ENCODE measurements at places on chromosomes 2 and 18.

DNA sequence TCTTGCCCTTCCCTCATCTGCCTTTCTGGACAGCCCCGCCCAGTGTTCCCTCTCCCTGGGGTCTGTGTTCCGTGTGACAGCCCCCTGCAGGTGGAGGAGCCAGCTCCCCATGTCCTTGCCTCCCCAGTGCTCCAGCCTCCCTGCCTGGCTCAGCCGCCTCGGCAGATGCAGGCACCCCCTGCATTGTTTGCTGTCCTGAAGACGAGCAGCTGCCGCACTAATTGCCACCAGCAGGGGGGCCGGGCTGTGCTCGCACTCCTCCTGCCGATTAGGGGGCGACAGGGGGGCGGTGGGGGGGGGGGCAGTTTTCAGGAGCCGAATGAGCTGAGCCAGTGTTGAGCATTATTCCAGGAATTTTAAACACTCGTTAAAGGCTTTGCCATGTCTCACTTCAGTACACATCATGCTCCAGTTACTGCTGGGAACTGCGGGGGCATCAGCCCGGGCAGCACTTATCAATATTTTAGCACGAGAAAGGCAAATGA, 23.3 kb downstream of the SIX3 start:
- DNase-seq, result no peak

DNA sequence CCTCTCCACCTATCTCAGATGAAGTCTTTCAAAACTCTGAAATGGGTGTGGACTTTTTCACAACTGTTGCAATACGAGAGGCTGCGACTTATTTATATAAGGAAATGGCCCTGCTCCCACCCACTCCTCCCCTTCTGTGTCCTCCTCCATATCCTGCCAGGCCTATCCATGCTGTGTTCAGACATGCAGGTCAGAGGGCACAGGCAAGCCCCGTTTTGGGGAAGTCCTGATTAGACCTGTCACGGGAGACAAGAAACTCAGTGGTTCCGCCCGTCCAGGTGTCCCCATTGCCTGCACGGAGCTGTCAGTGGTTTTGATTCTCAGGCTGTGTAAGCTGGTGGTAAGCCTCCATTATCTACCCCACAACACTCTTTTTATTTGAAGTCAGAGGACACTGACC, 99.6 kb upstream of the MGAT5 start:
- DNase-seq, result no peak

DNA sequence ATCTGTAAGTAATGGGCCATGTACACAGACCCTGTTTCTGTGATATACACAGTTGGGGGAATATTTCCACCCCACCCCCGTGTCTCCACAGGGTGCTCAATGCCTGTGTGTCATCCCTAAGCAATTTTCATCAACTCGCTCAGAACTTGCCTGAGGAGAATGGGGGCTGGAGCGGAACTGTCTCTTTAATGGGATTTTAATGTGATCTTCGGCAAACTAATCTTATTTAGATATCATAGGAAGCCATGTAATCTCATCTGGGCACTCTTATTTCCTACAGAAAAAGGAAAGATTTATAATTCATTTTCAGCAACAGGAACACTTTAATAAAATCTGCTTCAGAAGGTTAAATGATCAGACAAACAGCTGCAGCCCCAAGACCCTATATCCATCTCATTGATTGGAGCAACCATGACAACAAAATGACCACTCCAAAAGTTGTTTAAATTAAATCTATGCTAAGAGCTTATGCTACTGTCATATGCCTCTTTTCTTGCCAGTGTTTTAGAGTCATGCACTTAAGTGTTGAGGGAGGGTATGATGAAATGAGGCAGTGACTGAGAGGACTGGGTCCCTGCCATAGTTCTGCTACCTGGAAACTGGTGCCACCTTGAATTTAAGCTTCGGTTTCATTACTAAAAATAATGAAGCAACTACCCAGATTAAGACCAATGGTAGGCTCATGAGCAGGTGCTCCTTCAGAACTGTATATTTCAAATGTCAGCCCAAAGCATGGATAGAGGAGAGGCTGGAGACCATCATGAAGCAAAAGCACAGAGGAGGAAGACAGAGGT, 183.1 kb upstream of the DDX18 start:
- DNase-seq, result no peak

- DNase-seq, result no peak
Observed at GRCh38 chr18:6963452-6964097, 154.0 kb downstream of the LAMA1 start.

- DNase-seq, result no peak
Observed at GRCh38 chr2:140509765-140510164, 1621.1 kb downstream of the LRP1B start.

DNA sequence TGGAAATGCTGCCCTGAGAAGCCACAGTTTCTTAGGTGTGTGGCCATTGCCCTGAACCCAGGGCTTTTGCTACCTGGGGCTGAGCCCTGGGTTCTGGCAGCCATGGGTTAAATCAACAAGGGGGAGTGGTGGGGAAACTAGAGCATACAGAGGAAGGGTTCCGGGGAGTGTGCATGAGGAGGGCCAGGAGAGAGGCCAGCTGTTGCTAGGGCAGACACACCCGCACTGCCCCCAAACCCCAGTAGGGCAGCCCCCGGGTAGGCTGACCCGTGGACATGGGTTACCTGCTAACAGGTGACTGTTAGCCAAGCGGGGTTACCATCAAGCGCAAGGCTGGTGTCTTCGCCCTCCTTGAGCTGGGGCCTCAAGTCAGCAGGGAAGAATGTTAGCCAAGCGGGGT, 14.8 kb upstream of the ARHGEF4 start:
- DNase-seq, result no peak

- DNase-seq, result no peak
Observed at GRCh38 chr2:165450156-165450555, 19.3 kb upstream of the CSRNP3 start.

DNA sequence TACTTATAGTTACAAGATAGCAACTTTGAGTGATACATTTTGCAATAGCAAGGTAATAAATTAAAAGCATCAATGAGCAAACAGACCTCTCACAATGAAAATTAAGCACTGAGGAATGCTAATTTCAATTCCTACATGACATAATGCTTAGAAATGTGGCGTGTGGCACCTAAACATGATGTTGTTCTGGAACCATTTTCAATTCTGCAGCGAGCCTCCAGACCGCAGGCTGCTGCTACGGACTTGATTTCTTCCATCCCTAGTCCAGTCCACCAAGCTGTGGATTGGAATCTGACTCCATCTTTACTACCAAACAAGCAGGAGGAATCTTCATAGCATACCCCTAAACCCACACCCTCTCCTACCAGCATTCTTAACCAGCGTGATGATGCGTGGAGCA, 58.7 kb upstream of the ZNF397 start:
- no peak for DNase-seq

- no peak for DNase-seq
Observed at GRCh38 chr2:133642791-133643191, 74.5 kb upstream of the NCKAP5 start.

- no peak for DNase-seq
Observed at GRCh38 chr18:74975001-74975400, 233.9 kb downstream of the PTGR3 start.

DNA sequence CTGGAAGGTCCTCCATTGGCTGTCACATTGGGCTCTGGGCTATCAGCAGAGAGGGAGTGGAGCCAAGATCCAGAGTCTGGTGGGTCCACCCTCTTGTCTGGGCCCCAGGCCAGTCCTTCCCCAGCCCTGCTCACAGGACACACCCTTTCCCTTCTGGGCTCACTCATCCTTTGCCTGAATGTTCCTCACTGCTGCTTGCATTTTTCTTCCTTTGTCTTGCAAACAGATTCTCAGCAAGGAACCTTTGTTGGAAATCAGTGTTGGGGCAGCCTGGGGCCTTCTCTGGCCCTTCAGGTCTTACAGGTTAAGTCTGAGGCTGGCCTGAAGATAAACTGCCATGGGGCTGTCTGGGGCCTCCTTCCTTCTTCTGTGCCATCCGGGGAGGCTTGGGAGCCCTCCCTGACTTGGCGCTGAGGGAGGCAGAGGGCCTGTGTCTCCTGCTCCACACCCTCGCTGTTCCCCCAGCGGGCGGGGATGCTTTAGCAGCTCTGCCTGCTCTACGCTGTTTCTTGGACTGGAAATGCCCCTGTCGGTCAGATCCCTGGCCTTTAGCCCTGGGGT, 11.5 kb upstream of the CELF4 start:
- no peak for DNase-seq

- no peak for DNase-seq
Observed at GRCh38 chr18:78737006-78737915, 242.4 kb upstream of the SALL3 start.

DNA sequence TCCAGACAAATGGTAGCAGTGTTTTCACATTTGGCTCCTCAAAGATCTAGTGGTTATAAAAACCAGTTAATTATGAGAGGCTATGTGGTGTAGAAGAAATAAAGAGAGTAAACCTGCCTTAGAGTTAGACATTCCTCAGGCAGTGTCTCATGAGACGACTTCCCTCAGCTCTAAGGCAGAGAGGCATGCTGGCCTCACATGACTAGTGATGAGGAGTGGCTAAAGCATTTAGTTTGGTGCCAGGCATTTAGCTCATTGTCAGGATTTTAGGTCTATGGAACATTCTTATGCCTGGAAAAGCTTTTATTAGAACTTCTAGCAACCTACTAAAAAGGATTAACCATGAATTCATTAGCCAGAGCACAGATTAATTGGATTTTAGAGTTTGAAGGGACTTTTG, 90.3 kb downstream of the RPRM start:
- no peak for DNase-seq

DNA sequence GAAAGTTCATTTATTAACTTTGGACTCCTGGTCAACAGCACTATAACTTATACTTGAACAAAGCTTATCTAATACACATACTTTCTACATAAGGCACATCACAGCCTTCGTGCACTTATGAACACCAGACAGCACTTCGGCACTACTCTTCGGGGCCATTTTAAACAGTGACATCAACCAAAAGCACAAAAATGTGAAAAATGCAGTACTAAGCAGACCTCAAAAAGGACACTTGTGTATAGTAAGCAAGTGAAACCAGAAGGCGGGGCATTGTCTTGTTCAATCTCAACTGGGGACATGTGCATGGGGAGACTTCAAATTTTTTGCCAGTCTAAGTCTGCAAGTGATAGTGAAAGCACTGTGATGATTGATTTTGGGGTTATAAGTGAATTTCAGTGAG, 163.0 kb downstream of the NCKAP5 start:
- no peak for DNase-seq
